Gastroesophageal sphincter (tissue), 4 donors: ENCODE measurements at places on chromosomes 13 and 19.

GRCh38 chr13:29914581-29914980 is 64.2 kb upstream of the UBL3 start:
- no peak for ATAC-seq

- ATAC-seq = peak; percentile 7
Observed at GRCh38 chr19:57560049-57560491, 407 bp upstream of the ZNF550 start.

DNA sequence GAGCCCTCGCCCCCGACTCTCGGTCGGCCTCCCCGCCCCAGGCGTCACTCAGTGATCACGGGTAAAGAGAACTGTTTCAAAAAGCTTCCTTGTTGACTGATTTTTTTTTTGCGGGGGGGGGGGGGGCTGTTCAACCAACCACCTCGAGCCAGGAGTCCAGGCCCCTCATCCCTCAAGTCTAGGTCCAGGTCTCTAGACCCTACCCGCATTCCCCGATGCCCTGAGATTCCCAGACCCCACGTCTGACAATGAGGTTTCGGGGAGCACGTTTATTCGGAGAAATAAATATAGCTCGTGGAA is 4.3 kb downstream of the HRC start:
- no peak for ATAC-seq

GRCh38 chr13:105445796-105446195 is 1089.7 kb downstream of the EFNB2 start:
- no peak for ATAC-seq

DNA sequence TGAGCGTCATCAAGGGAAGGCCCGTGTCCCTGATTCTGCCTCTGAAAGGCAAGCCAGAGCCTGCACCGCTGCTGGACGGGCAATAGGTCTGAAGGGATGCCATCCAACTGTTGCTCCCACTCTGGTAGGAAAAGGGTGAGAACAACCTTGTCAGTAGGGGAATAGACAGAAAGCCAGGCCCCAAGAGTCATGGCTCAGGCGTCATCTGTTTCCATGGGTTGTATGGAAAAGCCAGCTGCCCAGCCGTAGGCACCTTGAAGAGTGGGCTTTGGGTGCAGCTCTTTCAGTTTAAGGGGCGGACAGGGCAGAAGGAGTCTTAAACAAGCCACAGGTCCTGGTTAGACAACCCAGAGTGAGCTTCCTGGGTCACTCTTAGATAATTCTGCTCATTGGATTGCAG is 66.5 kb downstream of the RNF6 start:
- no peak for ATAC-seq

- no peak for ATAC-seq
Observed at GRCh38 chr19:48681127-48681470, 8.3 kb upstream of the NTN5 start.

DNA sequence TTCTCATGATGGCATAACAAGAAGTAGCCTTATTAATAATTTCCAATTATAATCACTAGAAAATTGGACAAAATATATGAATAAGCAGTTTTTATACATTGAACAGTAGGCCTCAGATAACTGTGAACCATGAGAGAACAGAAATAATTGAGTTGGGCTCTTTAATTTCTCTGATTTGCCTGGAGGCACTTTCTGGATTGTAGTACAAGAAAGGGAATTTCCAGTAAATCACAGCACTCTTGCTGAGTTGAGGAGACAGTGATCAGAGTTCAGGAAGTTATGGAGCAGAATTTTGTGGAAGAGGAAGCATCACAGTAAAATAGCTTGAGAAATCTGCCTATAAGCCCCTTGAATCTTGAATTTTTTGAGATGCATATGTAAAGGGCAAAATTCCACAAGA is 216.2 kb downstream of the MAB21L1 start:
- ATAC-seq = no peak

GRCh38 chr13:99380921-99381645 is 73.9 kb upstream of the GPR183 start:
- no peak for ATAC-seq

- no peak for ATAC-seq
Observed at GRCh38 chr19:55339889-55340783, 460 bp downstream of the KMT5C start.
